ENCODE measurements at places on chromosomes 12 and 14. TPM values are rescaled to one million over a fixed set of nuclear protein-coding genes. Genes with fewer than 3 reads are reported as not detected.

PTPRO gene
- total RNA-seq = 1.00 TPM

- no peak for DNase-seq
These were observed 109.3 kb downstream of the PDE3A start for GRCh38 chr12:20477672-20478071.

DNA sequence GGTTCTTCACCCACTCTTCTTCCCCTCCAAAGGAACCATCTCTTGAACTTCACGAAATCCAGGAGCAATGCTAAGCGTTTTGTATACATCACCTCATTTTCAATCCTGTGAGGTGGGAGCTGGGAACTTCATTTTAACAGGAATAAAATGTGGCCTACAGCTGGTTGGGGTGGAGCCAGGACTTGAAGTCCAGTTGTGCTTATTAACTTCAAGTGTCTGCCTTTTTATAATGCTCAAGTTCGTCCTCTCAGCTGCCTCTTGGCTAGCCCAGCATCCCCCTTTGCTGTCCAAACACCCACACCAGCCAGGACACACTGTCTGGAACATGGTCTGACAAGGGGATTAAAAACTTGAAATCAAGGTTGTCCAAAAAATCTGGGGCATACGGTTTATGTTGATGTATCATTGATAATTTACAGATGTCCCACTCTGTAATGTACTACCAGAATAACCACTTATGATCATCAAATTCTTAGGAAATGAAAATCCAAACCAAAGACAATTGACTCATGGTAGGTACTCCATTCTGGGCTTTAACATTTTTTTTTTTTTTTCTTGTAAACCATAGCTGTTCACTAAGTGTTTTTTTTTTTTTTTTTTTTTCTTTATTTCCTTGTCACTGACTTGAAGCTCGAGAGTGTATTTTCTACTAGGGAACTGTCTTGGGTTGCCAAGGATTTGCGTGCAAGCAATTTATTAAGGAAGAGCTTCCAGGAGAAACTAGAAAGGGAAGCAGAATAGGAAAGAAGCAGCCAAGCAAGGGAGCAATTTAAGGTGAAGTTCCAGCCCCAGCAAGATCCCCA lies 252.3 kb downstream of the EFCAB11 start:
- DNase-seq = no peak

- DNase-seq = no peak
These were observed 242.5 kb upstream of the CAND1 start for GRCh38 chr12:67026487-67027246.

GRCh38 chr12:52947738-52948423 lies 1.0 kb upstream of the KRT18 start:
- DNase-seq = no peak

GRCh38 chr12:46938071-46938678 lies 112.4 kb upstream of the SLC38A4 start:
- no peak for DNase-seq
